PC-9 (cell line): ENCODE measurements at places on chromosomes 2 and 18. TPM values are rescaled to one million over a fixed set of nuclear protein-coding genes. Genes with fewer than 3 reads are reported as not detected.

SKOR2 gene
- total RNA-seq: not detected in 2 replicates

ALLC gene
- total RNA-seq: not detected in 2 replicates

ACMSD gene
- total RNA-seq: not detected in 2 replicates

FASTKD2 gene
- total RNA-seq: 12.0 and 12.1 TPM in 2 replicates

EGR4 gene
- not detected in 2 replicates for total RNA-seq

TEKT4 gene
- total RNA-seq: 0.15 TPM in 1 of 2 replicates, not detected in the other

LYPD1 gene
- total RNA-seq: 5.1 and 10.3 TPM in 2 replicates

KIAA2012 gene
- not detected in 2 replicates for total RNA-seq

DNAH6 gene
- not detected in 2 replicates for total RNA-seq

TOGARAM2 gene
- total RNA-seq: 0.44 and 0.45 TPM in 2 replicates

CFAP53 gene
- total RNA-seq: 1.9 and 2.1 TPM in 2 replicates

CCDC85A gene
- total RNA-seq: 0.10 TPM in 1 of 2 replicates, not detected in the other

REG3G gene
- not detected in 2 replicates for total RNA-seq

UGT1A3 gene
- 60.3 and 67.1 TPM in 2 replicates for total RNA-seq

SLC4A5 gene
- 1.2 TPM in 1 of 2 replicates, not detected in the other for total RNA-seq

CD302 gene
- 1.5 and 2.6 TPM in 2 replicates for total RNA-seq

FSHR gene
- total RNA-seq: not detected in 2 replicates

SERPINB12 gene
- not detected in 2 replicates for total RNA-seq

MC5R gene
- not detected in 2 replicates for total RNA-seq

SIX3 gene
- 1.4 TPM in 2 replicates for total RNA-seq

VWA3B gene
- total RNA-seq: not detected in 2 replicates

PLCL1 gene
- total RNA-seq: not detected in 2 replicates

METTL8 gene
- 21.8 and 24.3 TPM in 2 replicates for total RNA-seq

LDLRAD4 gene
- 1.2 and 1.7 TPM in 2 replicates for total RNA-seq

RRM2 gene
- total RNA-seq: 90.4 and 105 TPM in 2 replicates

LRRC30 gene
- not detected in 2 replicates for total RNA-seq

ASB18 gene
- 0.46 TPM in 1 of 2 replicates, not detected in the other for total RNA-seq

VSNL1 gene
- not detected in 2 replicates for total RNA-seq

STPG4 gene
- total RNA-seq: 6.5 and 8.7 TPM in 2 replicates

HOXD8 gene
- total RNA-seq: 0.39 and 0.50 TPM in 2 replicates

SERPINB11 gene
- total RNA-seq: not detected in 2 replicates

TTN gene
- not detected in 2 replicates for total RNA-seq

THOC1 gene
- 50.8 and 55.6 TPM in 2 replicates for total RNA-seq

FOSL2 gene
- 46.0 and 60.0 TPM in 2 replicates for total RNA-seq

RGPD3 gene
- 0.09 TPM in 1 of 2 replicates, not detected in the other for total RNA-seq

BBS5 gene
- 0.31 and 0.38 TPM in 2 replicates for total RNA-seq

EFEMP1 gene
- total RNA-seq: 61.3 and 86.3 TPM in 2 replicates

AQP12A gene
- not detected in 2 replicates for total RNA-seq

M1AP gene
- total RNA-seq: 4.5 and 7.7 TPM in 2 replicates

NLRC4 gene
- total RNA-seq: not detected in 2 replicates

KCNG3 gene
- total RNA-seq: 1.3 and 2.1 TPM in 2 replicates

OSR1 gene
- total RNA-seq: 6.4 and 6.9 TPM in 2 replicates

SERPINB13 gene
- not detected in 2 replicates for total RNA-seq

EPAS1 gene
- total RNA-seq: 127 and 163 TPM in 2 replicates

AFTPH gene
- 34.4 and 40.5 TPM in 2 replicates for total RNA-seq

MATN3 gene
- total RNA-seq: 1.0 and 1.9 TPM in 2 replicates

HOXD13 gene
- total RNA-seq: not detected in 2 replicates

RBM43 gene
- 4.8 and 5.3 TPM in 2 replicates for total RNA-seq

KCNF1 gene
- total RNA-seq: 1.0 TPM in 2 replicates

NPHP1 gene
- total RNA-seq: 12.2 and 13.7 TPM in 2 replicates

HRH4 gene
- 0.18 TPM in 1 of 2 replicates, not detected in the other for total RNA-seq

SERPINB3 gene
- not detected in 2 replicates for total RNA-seq
